Small intestine (tissue), 16 donors: ENCODE measurements at places on chromosomes 3 and 15. TPM values are rescaled to one million over a fixed set of nuclear protein-coding genes. Genes with fewer than 3 reads are reported as not detected.
A peak's percentile ranks its signal among the peaks of the same experiment; 100 is the strongest.

CACNA2D2 gene
- polyA plus RNA-seq: 5.3 TPM

MRPL46 gene
- 61.7 TPM for polyA plus RNA-seq

DNA sequence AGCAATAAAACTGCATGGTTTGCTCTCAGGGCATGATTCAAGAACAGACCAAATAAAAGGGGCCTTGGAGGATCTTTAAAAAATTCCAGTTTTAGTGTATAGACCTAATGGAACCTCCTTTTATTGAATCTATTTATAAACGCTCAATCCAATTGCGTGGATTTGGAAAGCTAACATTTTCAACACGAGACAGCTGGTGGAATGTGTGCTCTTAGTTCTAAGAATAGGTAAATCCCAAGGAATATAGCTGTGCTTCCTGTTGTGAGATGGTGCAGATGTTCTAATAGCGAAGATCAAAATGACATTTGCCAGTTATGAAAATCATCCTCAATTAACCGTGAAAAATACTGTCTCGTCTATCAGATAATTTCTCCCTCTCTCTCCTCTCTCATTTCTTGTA lies 192.5 kb downstream of the ATP10A start:
- DNase-seq: no peak

MBD4 gene
- polyA plus RNA-seq: 27.1 TPM

- no peak for DNase-seq
Observed at GRCh38 chr3:52842424-52842823, 7.6 kb upstream of the MUSTN1 start.

NR1I2 gene
- 85.7 TPM for polyA plus RNA-seq

DNA sequence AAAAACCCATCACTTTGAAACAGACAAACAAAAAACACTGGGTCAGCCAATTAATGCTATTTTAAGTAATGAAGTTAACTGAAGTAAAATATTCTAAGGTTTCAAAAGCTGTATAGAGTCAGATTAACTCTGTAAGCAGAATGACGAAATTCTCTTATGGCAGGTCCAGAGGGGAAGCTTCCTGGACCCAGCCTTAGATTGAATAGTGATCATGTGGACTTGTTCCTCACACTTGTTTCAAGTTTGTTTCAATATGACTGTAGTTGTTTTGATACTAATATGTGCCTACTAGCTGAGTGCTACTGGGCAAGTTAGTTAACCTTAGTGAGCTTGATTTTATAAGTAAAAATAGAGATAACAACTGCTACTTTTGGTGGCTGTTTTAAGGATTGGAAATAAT lies 32.6 kb downstream of the PLS1 start:
- no peak for DNase-seq

- peak; percentile 54 for DNase-seq
Observed at GRCh38 chr3:123026565-123027291, 835 bp downstream of the SEMA5B start.

DNA sequence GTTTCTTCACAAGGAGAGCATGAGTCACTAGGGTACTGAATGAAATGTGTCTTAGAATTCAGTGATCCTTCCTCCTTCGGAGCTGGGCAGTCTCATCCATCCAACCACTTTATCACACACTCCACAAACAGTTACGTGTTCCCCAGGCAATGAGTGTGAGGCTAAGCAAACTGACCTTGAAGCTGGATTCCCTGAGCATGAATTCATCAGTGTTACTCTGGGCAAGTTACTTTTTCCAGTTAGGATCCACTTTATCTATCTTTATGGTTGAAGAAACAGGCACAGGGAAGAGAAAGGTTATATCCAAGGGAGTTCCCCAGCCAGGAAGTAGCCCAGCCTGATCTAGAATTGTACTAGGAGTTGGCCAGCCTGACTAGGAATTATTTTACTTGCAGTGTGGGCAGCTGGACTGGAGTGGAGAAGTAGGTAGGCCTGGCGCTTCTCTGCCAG lies 17.1 kb upstream of the GCNT3 start:
- peak; percentile 96 for DNase-seq

- DNase-seq: no peak
Observed at GRCh38 chr15:74505837-74506514, 35.0 kb upstream of the ARID3B start.

VILL gene
- 266 TPM for polyA plus RNA-seq

DNA sequence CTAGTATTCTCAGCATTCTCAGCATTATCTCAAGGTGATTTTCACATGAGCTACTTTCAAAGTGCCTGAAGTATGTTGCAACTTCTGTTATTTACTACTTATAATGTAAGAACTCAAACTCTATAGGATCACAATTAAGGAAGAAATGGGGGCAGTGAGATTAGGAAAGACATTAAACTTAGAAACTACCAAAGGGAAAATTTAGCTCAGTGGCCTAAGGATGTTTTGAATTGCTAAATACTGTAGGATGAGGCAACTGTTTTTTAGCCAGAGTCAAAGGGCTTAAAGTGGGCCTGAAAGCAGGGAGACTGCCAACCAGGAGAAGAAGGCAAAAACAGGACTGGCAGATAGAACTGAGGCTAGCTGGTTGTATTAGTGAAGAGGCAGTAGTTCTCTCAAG lies 55.5 kb upstream of the MBNL1 start:
- no peak for DNase-seq

- DNase-seq: no peak
Observed at GRCh38 chr15:38793206-38793810, 228.7 kb upstream of the RASGRP1 start.

- no peak for DNase-seq
Observed at GRCh38 chr3:190568036-190568435, 54.2 kb downstream of the IL1RAP start.

TM4SF4 gene
- 2,254 TPM for polyA plus RNA-seq

GRCh38 chr15:51450001-51450400 lies 108.5 kb downstream of the GLDN start:
- no peak for DNase-seq

- DNase-seq: no peak
Observed at GRCh38 chr3:191261304-191261638, 62.2 kb downstream of the OSTN start.

RARRES1 gene
- 32.5 TPM for polyA plus RNA-seq

GRCh38 chr3:42855547-42856380 lies 19.9 kb downstream of the CYP8B1 start:
- DNase-seq: peak; percentile 86

DNA sequence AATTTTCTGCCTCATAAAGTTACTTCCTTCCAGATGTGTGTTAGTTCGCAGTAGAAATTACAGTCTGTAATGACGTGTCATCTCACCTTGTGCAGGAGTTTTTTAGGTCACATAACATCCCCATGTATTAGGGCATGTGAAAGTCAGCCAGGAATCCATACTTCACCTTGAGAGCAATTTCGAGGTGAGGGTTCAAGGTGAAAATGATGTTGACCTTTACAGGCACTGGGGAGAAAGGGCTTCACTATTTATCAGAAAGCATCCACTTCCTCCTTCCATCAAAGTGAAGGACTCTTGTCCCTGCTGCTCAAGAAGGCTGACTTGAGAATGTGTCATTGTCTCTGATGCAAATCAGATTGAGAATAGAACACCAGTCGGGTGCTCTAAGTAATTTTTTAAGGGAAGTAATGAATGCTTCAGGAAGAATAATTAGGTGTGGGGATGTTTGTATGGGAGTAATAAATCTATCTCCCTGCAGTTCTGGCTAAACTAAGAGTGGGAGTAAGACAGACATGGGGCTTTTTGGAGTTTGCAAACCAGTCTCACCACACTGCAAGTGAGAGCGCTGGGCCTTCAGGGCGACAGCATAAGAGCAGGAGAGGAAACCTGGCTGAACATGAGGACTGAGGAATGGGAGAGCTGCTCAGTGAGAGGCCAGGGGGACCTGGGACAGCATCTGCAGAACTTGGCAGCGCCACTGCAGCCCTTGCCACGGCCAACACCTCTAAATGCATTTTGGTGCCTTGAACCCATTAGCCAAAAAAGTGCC lies 85.9 kb upstream of the IL12A start:
- DNase-seq: no peak

PLA2G4E gene
- 0.13 TPM for polyA plus RNA-seq

DNA sequence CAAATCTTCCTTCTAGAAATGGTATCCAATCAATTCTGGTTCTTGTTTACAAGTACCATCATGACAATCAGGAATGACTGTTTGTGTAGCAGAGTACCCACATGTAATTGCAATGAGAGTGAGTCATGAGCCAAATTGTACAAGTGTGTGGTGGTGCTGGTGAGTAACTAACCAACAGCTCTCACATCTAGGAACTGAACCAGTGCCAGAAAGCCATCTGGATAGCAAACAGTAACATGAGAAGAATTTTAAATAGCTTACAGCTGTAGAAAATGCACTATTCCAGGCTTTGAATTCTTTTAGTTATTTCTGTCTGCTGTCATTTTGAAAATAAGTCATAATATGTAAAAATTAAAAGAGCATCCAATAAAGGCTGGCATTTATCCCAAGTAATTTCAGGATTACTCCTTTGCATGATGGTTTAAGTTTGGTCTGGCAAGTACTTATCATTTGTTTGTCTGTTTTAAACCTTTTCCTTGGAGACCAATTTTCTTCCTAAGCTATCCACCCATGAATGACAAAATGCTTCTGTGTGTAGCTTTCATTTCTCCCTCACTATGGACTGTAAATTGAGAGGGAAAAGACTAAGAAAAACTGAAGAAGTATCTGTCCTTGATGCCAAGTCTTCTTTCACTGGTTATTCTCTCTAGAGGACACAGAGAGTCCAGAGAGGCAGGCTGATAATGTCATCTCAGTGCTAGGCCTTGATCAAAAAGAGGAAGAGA lies 60.0 kb downstream of the PIK3CB start:
- peak; percentile 41 for DNase-seq

DNA sequence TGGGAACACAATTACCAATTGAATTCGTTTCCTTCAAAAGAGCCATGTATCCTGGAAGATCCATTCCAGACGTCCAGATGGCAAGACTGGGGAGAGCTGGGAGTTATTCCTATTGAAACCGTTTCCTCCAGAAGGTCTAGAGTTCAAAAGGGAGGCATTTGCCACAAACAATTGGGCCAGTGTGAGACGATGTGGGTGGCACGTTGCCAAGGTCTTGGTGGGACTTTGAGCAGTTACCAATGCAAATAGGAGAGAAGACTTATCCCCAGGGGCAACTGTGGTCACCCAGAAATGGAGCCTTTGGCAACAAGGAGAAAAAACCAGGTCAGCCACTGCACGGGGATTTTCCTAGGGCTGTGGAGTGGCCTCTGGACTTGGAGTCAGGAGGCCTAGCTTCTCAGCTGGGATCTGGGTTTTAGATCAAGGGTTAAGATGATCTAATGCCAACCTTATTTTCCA lies 29.6 kb upstream of the TLE3 start:
- DNase-seq: peak; percentile 91

DNA sequence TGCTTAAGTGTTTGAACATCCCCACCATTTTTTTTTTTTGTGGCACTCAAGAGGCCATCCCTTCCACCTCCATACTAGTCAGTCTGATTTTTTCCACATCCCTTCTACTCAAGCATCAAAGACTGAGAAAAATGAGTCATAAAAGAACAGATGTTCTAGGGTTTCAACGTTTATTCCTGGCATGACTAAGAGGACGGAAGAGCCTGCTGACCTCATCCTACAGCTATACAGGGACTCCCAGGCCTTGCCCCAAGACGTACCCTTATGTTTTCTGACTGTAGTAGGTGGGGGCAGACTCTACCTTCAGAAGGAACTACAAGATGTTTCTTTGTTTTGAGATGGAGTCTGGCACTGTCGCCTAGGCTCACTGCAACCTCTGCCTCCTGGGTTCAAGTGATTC lies 3.3 kb upstream of the ITPKA start:
- DNase-seq: no peak

TNFAIP8L3 gene
- not detected for polyA plus RNA-seq

- peak; percentile 0 for DNase-seq
Observed at GRCh38 chr3:176514297-176514696, 683.0 kb downstream of the TBL1XR1 start.

GRCh38 chr3:168647582-168647981 lies 551.9 kb upstream of the GOLIM4 start:
- DNase-seq: no peak

GRCh38 chr3:129794311-129795185 lies 99.0 kb downstream of the TMCC1 start:
- peak; percentile 88 for DNase-seq

KLF15 gene
- 1.6 TPM for polyA plus RNA-seq

DNA sequence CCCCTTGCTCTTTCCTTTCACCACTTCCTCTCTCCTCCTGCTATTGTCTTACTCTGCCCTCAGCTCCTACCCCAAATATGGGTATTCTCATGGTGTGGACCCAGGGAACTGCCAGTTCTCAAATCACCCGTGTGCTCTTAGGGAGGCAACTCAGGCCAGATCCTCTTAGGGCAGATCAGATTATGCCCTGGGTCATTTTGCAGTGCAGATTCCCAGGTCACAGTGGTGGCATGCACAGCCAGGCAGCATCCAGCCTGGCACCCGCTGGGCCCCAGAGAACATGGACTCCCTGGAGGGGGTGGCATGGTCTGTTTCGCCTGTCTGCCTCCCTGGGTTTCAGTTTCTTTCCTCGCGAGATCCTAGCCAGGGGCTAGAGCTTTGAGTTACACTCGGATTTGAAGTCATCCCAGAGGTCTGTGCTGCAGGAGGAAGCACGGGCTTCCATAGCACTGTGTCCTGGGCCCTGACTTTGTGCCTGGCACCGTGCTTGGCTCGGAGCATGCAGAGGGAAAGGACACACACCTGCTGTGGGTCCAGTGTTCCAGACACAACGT lies 96.1 kb downstream of the TOP2B start:
- DNase-seq: no peak
